ENCODE measurements at places on chromosomes 6 and 20. TPM values are rescaled to one million over a fixed set of nuclear protein-coding genes. Genes with fewer than 3 reads are reported as not detected.

VGLL2 gene
- not detected for total RNA-seq

MATN4 gene
- not detected for total RNA-seq

PLCB4 gene
- 7.1 TPM for total RNA-seq

PSMB1 gene
- 359 TPM for total RNA-seq

ABHD16B gene
- total RNA-seq = not detected
